ENCODE measurements at places on chromosomes 7 and 10.

DNA sequence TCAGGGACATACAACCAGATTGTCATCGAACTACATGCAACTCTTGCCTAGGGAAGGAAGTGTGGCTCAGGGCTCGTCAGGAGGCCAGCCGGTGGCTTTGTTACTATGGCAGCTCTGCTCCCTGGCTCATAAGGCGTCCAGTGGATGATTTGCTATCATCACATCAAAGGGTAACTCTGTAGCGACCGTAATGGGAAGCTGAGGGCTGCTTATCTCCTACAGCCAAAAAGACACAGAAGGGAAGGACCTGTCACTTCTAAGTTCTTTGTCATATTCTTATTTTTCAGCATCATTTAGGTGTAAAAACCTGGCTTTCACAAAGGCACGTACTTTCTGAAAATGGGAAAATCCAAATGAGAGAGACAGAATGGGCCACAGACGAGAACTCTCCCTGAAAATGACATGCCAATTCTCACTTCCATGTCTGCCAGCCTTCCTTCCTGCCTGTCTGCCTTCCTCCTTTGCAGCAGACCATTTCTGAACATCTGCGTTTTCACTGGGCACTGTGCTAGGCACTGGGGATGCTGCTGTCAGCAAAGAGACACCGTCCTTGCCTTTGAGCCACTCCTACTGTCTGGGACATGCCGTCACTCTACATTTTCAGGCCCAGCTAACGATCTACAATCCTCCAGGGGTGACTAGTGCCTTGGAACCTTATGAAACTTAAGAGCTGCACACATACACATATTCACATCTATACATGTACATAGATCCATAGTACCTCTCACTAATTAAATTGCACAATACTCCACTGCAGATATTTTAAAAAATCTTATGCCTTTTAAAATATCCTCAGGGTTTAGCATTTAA is 26.9 kb downstream of the ENKUR start:
- DNase-seq: no peak

GRCh38 chr7:106522696-106523095 is 138.3 kb downstream of the CCDC71L start:
- no peak for DNase-seq

DNA sequence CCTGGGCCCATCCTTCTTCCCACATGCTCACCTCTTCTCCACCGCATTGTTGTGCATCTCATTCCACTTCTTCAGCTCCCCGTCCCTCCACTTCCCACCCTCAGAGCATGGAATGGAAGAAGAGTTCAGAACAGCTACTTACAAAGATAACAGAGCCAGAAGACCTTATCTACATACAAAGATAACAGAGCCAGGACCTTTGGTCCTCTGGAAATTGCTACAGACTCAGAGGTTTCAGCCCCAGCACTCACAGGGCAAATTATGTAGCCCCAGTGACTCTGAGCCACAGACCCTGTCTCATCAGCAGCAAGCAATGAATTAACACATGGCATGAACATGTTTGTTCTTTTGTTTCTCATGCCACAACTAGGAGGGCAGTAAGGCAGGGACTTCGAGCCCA is 28.7 kb upstream of the SLC29A3 start:
- no peak for DNase-seq

DNA sequence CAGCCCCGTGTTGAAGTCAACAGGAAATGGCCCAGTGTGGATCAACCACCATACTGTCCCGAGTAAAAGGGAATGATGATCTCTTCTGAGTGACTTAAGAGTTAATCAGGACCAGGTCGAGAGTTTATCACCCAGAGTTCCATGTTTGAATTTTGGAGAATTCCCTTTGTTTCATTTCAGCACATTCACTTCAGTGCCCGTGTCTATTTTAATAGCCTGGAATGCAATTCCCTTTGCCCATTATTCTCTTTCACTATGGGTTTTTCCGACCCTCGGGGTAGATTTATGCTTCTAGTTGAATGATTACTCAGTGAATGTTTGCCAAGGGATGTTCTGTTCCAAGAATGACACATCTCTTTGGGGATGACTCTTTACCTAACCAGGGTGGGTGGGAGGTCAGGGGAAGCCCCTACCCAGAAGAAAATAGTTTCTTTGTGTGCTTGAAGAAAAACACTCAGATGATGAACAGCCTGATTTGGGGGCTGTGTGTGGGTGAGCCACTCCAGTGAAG is 594.9 kb downstream of the INHBA start:
- no peak for DNase-seq

GRCh38 chr7:36765605-36766004 is 41.3 kb upstream of the AOAH start:
- no peak for DNase-seq

DNA sequence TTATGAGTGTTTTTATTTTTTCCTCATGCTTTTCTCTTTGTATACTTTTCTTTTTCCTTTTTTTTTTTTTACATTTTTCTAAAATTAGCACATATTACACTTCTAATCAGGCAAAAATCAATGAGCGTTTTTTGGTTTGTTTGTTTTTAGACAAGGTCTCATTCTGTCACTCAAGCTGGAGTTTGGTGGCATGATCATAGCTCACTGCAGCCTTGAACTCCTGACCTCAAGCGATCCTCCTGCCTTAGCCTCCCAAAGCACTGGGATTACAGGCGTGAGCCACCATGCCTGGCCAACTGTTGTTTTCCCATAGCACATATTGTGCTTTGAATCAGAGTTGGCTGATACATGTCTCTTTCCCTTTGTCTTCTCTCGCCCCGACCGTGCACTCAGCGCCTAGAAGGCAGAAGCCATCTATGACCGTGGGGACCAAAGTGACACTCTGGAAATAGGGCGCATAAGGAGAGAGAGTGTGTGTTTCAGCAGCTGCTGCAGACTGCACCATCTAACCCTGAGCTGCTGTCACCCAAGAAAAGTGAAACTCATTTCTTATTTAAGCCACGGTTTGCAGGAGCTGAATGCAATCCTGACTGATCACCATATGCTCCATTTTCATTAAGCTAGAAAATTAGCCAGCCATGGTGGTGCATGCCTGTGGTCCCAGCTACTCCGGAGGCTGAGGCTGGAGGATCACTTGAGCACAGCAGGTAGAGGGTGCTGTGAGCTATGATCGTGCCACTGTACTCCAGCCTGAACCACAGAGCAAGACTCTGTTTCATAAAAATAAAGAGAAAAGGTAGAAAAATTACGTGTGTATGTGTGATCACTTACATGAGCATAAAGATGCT is 41.4 kb upstream of the GTF2I start:
- DNase-seq: no peak

- DNase-seq: no peak
Observed at GRCh38 chr10:110751850-110752249, 107.7 kb downstream of the RBM20 start.

DNA sequence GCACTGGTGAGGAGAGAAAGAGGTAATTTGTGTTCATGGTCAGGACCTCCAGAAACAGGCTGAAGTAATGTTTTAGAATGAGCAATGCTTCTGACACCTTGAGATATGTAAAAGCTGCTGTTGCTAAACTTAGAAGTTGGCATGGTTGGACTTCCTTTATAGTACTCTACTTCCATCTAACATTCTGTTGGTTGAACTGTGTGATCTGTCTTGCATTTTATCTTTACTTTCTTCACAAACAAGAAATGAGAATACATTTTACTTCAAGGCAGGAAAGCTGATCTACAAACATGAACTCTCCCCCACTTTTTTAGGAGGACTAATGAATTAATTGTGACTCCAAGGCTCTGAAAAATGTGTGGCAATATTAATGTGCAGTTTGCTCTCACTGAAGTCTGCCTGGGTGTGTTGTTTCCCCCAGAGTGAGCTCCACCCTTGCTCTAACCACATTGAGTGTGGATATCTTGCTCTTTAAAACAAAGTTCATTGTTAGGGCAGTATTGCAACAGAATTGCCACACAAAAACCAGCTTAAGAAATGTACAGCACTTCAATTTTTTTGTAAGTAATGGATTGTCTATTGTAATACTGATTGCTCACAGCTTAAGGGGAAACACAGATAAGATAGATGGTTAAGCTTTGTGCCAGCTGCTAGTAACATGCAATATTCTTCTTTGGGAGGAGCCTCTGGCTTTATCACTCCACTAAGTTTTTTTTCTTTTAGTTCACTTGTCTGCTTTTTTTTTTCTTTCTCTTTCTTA is 69.0 kb downstream of the ADD3 start:
- no peak for DNase-seq

GRCh38 chr10:112912410-112912928 is 37.6 kb upstream of the TCF7L2 start:
- no peak for DNase-seq

DNA sequence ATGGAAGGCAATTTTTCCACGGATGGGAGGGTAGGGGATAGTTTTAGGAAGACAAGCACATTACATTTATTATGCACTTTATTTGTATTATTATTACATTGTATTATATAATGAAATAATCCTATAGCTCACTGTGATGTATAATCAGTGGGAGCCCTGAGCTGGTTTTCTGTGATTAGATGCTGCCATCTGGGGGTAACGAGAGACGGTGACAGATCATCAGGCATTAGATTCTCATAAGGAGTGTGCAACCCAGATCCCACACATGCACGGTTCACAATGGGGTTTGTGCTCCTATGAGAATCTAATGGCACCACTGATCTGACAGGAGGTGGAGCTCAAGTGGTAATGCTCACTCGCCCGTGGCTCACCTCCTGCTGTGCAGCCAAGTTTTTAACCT is 103.9 kb upstream of the STK17A start:
- DNase-seq: no peak

DNA sequence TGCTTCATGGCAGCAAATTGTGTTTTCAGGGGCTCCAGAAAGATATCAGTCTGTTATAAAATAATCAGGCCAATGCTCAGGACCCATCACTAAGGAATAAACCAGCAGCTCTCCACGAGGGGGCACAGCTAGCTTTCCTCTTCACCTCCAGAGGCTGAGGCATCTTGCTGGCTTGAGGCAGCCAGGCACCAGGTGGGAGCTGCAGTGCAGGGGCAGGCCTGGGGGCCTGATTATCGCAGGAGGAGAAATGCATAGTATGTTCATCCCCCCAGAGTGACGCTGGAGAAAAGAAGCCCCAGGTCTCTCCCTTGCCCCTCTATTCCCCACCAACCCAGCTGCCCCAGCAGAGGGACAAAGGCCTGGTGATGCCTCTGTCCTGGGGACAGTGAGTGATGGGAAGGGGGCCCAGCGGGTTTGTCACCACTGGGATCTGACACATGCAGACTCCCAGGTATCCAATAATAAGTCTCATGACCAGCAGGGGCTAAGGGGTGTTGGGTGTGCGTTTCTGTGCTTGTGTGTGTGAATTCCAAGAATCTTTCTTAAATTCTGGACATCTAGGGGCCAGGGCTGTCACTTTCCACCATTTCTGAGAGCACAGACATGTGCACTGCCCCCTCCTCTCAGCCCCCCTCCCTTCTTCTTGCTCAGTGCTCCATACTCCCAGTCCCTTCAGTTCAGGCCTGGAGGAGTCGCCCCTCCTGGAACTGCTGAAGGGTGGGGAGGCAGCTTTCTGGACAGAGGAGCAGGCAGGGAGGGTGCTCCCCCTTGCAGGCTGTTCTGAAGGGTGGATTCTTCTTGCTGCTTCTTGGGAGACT is 128.1 kb upstream of the FAM20C start:
- peak; percentile 72 for DNase-seq

Measured in Right ventricle myocardium superior (tissue), 1 donor.